Fibroblast of skin of right biceps (primary cell): ENCODE measurements at places on chromosomes 1 and 21.

- DNase-seq, result no peak
Observed at GRCh38 chr1:16061266-16061665, 12.2 kb downstream of the FAM131C start.

- DNase-seq, result no peak
Observed at GRCh38 chr1:236089046-236089773, 24.3 kb upstream of the NID1 start.

DNA sequence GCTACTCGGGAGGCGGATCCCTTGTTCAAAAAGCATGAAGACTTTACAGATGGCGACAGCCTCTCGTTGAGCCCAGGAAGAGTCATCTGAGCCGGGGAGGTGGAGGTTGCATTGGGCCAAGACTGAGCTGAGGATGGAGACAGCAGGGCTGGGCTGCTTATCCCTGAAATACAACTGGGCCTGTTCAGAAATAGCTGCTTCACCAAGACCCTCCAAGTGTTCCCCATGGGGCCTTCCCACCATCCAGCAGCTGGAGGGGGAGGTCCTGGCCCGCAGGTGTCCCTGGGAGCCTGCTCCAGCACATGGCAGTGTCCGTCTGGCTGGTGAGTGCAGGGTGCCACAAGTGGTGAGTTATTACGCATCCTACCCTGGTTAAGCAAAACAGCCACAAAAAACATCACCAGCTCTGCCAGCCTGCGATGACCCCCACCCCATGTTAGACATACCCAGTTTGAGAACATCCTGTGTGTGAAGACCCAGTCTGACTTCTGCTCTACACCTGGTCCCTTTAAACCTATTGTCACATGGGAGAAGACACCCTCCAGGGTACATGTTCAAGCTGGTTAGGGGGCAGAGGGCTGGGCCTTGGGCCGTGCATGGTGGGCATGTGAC, 93.1 kb upstream of the TMPRSS2 start:
- no peak for DNase-seq

DNA sequence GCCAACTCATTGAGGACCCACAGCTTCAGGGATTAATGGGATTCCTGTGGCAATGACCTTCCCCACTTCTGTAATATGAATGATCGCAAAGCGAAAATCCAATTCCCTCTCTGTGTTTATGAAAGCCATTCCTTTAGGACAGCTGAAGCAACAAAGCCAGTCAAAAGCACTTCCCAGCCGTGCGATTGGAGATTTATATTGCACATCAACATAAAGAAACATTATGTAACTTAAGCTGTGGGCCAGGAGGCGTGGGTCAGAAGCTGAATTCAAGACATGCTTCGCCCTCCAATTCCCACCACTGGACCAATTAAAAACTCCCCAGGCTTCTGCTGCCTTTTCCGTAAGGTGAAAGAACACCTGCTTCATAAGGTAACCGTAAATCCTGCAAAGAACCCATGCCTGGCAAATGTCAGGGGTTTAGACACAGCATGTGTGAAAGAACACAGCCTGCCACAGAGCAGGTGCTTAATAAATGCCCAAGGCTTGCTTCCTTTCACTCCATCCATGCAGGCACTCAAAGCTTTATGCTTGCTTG, 138.9 kb upstream of the SOD1 start:
- DNase-seq, result no peak

DNA sequence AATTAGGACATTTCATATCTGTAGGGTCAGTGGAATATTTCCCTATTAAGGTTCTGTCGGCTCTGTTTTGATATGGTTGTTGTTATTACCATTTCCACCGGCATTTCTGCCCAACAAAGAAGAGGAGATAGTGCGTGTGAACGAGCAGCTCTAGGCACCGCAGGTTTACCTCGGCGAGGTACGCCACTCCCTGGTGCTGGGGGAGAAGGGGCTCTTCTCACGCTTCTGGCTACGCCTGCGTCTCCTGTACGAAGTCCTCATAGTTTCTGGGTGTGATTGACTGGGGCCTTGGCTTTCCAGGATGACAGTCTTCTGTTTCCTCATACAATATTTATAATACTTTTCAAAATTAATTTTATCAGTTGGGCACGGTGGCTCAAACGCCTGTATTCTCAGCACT, 54.4 kb upstream of the DIP2A start:
- no peak for DNase-seq

DNA sequence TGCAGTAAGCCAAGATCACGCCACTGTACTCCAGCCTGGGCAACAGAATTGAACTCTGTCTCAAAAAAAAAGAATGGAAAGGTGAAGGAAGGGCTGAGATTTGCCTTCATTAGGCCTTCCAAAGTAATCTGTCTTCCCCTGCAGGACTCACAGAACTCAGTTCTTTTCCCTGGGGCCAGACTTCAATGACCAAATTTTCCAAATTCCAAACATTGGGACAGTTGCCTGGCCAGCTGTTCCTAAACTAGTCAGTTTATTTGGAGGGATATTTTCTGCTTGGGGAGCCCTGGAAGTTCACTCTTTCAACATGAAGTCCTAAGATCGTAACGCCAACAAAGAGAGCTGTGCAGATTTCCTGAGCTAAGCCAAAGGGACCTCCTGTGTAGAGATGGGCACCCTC, 5.4 kb upstream of the DEDD start:
- no peak for DNase-seq

DNA sequence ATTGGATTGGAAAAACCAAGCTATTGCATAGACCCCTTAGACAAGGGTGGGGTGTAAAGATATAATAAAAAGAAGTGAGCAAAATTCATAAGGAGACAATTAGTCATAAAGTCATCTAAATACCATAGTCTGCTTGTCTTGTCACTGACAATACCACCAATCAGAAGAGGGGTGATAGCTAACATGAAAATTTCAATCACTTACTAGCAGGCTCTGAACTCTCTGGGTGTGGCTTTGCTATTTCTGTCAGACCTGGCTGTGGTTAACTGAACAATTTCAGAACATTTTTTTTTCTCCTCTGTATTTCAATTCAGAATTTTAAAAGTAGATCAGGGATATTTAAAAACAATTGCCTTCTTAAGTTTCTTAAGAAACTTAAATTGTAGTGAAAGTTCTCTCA, 158.5 kb upstream of the PRMT6 start:
- no peak for DNase-seq

DNA sequence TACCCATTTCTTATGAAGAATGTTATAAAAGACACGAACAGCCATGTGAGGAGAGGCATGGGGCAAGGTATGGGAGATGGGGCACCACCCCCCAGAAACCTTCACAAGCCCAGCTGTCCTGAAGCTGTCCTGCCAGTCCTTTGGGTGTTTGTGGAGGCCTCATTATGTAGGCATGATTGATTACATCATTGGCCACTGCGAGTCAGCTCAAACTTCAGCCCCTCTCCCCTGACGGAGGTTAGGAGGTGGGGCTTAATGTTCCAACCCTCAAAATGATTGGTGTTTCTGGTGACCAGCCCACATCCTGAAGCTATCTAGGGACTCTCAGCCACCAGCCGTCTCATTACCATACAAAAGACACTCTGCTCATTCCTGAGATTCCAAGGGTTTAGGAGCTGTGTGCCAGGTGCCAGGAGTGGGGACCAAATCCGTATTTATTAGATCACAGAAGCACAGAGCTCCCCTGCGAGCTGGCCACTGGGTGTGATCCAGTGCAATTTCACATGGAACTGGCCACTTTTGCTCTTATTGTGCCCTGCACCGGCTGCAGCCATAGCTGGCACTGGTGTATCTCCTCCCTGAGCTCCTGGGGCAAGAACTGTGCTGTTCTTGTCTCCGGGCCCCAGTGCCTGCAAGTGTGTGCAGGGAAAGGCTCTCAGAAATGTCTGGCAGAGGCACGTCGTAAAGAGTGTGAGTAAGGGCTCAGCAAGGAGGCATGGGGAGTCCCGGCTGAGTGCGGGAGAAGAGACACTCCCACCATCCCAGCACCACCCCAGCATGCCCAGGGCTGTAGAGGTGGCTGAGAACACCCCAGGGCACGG, 10.5 kb downstream of the KIAA1614 start:
- DNase-seq, result peak; percentile 49

DNA sequence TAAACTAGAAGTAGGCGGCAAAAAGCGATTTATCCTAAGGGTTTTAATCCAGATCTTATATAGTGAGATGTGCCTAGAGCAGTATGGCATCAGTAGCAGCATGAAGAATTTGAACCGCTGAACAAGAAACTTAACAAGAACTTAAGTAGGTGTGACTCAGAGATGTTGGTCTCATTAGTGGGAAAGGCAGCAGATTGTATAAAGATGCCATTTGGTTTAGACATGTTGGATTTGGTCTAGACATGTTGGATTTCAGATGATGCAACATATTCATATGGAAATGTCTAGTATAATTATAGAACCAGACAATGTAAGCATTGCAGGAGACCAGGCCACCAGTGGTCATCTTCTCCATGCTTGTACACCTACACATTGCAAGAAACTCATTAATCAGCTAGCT, 42.1 kb upstream of the ZP4 start:
- DNase-seq, result peak; percentile 54

- no peak for DNase-seq
Observed at GRCh38 chr21:39362733-39363132, 13.8 kb upstream of the HMGN1 start.

- no peak for DNase-seq
Observed at GRCh38 chr1:64734287-64734652, 10.6 kb upstream of the RAVER2 start.

GRCh38 chr1:1330366-1331067, 563 bp upstream of the TAS1R3 start:
- no peak for DNase-seq

GRCh38 chr1:232579466-232579865, 50.5 kb downstream of the SIPA1L2 start:
- no peak for DNase-seq

DNA sequence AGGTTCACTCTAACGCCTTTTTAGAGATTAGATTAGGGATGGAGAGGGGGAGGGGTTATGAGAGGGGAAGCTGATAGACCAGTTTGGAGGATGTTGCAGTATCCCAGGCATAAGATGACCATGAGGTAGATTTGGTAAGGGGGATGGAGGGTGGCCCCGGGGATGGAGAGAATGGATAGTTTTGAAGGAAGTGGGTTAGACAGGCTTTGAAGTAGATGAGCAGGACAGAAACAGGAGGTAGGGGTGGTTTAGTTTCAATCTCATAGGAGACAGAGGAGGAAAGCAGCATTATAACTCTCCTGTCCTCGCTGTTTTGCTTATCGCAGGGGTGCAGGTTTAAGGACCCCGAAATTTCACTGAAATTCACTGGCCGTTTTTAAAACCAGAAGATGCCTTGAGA, 11.8 kb downstream of the UBIAD1 start:
- DNase-seq, result no peak

GRCh38 chr1:12615865-12616708, 1.9 kb downstream of the DHRS3 start:
- DNase-seq, result peak; percentile 59

GRCh38 chr1:216221260-216221700, 202.0 kb downstream of the USH2A start:
- DNase-seq, result peak; percentile 82

GRCh38 chr1:78301141-78301540, 189.6 kb upstream of the PTGFR start:
- no peak for DNase-seq

DNA sequence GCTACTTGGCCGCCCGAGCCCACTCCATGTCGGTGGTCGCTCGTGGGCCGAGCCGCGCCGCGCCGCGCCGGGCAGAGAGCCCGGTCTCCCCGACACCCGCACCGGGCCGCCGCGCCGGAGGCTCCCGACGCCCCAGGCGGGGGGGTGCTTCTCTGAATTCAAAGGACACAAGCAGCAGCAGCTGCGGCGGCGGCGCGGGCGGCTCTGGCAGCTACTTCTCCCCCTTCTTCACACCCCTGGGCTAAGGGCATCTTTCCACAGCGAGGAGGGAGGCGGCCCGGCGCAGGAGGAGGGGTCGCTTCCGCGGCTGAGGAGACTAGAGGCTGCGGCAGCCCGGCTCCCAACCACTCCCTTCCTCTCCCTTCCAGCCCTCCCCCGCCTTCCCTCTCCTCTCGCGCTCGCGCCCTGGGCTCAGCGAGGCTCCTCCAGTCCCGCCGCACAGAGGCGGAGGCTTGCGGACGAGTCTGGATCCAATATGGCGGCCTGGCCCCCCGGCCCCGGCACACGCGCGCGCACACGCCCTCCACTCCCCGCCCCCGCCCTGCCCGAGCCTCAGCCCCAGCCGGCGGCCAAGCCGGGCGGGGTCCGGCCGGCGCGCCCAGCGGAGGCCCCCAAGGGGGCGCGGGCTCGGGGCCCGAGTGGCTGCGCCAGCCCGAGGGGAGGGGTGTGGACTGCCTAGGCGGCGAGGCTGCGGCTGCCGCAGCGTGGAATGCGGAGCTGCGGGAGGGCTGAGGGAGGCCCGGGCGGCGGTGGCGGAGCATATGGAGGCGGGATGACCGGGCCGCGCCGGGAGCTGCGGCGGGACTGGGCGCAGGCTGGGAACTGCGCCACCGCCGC, at the start of gene CDC42BPA:
Gene CDC42BPA, minus strand, starts transcription at position 477 of the 837 bp plus-strand sequence. CDS start 1,310 bp downstream, outside the sequence.
- peak; percentile 93 for DNase-seq

DNA sequence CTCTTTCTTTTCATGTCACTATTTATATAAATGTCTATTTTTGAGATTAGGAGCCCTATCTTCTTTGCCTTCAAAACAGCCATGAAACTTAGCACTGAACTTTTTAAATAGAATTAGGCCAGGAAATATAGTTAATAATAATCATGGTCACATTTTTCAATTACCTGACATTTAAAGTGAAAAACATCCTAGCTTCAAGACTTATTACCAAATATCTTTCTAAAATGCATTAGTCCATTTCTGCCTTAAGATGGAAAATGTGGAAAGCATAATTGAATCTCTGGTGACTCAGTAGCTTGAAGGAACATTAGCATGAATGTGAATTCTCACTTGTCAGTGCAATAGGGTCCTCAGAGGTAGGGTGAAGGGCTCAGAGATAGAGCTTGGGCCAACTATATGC, 18.7 kb upstream of the RGS4 start:
- no peak for DNase-seq

- DNase-seq, result peak; percentile 41
Observed at GRCh38 chr1:210496063-210496462, 167.4 kb downstream of the HHAT start.
